ENCODE measurements at places on chromosomes 1 and 21. TPM values are rescaled to one million over a fixed set of nuclear protein-coding genes. Genes with fewer than 3 reads are reported as not detected.

- no peak for DNase-seq
Measured at GRCh38 chr1:225825607-225826007, 15.7 kb downstream of the EPHX1 start.

GRCh38 chr1:117707371-117707770 lies 101.5 kb downstream of the TENT5C start:
- DNase-seq, result no peak

DNA sequence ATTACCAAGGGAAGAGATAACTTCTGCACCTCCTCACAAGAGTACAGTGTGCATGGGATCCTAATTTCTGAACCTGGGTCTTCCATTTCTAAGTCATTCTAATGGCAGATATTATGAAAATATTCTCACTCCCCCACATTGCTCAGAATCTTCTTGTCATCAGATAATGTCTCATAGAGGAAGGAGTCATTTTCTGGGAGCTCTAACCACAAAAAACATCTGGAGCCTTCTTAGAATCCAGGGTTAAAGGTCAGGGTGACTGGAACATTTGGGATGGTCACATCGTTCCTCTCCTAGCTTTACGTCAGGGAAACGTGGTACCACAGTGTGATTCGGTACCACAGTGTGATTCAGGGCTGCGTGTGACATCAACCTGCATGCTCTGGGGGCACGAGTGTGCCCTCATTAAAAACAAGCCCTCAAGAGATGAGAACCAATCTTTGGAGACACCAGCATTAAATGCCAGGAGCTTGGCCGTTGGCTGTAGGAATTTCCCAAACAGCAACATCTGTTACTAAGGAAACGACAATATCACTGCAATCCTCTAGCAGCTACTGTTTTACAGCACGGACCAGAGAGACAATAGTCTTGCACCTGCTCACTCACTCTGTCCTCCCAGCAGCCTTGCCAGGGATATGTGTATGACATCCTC lies 179.1 kb downstream of the PSMG1 start:
- DNase-seq, result no peak

- DNase-seq, result no peak
Measured at GRCh38 chr1:42971841-42972291, 13.2 kb upstream of the SLC2A1 start.

- DNase-seq, result no peak
Measured at GRCh38 chr1:109756848-109757521, 6.7 kb downstream of the EPS8L3 start.

DNA sequence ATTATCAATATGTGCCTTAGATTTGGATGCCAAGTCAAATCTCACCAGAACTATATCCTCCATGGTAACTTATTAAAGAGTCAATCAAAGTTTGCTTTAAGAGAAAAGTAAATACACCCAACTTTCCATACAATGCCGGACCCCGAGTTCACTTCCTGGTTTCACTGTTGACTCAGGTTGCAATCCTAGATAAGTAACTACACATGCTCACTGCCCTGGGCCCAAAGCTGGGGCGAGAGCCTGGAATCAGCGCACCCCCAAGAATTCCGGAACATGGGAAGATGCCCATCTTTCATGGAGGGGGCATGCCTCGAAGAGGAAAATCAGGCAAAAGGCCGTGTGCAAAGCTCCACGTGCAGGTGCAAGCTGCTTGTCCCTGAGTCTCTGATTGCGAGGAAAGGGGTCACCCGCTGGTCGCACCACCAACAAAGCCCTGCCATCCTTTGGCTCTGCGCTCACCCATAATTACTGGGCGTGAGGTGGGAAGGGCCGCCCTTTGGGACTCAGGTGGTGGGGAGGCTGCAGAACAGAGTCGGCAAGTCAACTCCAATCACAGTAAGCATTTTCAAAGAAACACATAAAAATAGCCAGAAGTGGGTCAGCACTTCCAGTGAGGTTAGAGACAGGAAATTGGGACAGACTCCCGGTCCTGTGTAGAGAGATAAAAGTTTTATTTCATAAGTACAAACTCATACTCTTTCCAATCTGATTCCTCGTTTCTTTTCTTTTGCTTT lies 167.7 kb downstream of the TOMM20 start:
- no peak for DNase-seq

DNA sequence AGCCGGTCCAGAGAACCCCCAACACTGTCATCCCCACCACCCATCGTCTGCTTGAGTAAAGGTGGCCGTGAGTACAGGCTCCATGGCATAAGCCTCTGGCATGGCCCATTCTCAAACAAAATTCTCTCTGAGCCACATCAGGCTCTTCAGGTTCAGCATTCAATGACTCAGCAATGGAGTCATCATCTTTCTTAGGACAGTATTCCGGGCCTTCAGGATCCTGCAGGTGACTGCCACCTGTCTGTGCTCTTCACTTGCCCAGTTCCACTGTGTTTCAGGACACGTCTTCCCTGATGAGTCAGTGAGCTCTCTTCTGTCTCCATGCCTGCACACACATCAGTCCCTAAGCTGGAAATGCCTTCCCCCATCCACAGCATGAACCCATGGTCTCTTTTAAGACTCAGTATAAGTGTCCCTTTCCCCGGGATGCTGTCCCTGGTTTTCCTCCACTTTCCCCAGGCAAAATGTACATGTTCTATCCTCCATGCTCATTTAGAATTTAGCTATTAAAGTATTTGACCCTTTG lies 81.1 kb upstream of the FGGY start:
- DNase-seq, result no peak

DNA sequence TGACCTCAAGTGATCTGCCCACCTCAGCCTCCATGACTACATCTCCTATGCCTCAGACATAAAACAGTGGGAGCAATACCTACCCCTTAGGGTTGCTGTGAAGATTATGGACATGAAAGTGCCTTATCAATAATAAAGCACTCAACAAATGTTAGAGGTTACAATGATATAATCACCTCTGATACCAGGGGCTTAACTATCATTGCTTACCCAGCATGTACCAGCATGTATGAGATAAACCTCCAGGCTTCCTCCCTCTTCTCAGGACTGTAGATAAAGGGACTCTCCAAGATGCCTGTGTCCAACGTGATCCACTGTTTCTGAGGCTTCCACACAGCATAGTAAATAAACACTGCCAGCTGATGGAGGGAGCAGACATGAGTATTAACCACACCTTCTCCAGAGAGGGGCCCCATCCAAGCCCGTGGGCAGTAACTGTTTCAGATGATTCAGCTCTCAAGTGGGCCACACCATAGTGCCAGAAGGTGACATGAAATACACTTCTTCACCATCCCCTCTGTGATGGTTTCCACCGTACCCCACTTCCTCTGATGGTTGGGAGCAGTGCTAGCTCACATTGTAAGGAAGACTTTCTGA lies 26.2 kb downstream of the RHBDL2 start:
- DNase-seq, result no peak

GRCh38 chr1:246629030-246629429 lies 62.8 kb downstream of the CNST start:
- DNase-seq, result no peak

DNA sequence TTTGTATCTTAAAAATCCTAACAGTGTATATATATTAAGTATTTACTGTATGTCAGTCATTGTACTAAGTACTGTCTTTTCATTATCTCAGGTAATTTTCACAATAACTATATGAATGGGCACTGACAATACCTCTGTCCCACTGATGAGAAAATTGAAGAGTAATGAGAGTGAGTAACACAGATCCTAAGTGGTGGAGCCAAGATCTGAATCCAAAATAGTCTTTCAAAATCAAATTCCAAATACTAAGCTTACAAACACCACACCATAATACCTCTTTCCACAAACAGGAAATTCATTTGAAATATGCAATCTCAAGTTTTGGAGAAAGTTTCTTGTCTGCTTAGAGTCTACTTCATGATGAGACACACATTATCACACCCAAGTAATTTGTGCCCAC lies 105.9 kb upstream of the EDEM3 start:
- DNase-seq, result no peak

DNA sequence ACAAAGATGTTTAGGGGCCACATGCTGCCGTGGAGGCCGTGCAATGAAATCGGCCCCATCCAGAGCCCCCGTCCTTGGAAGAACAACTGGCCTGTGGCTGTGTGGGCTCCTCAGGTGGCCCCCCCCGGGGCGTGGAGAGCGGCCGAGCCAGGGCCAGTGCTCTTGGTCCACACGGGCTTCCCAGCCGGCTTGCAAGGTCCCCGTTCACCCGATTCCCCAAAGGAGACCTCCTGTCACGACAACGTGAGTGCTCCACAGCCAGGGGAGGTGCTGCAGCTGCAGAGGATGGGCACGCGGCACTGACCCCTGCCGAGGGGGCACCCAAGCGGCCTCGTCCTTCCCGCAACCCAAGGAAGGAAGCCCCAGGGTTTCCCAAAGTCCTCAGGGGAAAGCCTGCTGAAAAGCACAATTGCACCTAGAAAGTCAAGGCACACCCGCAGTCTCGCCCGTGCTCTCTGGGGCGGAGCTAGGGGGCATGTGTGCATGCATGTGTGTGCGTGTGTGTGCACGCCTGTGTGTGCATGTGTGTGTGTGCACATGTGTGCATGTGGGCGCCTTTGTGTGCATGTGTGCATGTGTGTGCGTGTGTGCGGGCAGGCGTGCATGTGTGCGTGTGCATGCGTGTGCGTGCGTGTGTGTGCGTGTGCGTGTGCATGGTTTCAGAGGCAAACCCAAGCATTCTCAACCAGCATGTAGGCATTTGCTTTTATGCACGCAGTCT lies 48.2 kb downstream of the SLX9 start:
- no peak for DNase-seq

GRCh38 chr21:42094811-42095210 lies 23.7 kb downstream of the UMODL1 start:
- DNase-seq, result no peak

DNA sequence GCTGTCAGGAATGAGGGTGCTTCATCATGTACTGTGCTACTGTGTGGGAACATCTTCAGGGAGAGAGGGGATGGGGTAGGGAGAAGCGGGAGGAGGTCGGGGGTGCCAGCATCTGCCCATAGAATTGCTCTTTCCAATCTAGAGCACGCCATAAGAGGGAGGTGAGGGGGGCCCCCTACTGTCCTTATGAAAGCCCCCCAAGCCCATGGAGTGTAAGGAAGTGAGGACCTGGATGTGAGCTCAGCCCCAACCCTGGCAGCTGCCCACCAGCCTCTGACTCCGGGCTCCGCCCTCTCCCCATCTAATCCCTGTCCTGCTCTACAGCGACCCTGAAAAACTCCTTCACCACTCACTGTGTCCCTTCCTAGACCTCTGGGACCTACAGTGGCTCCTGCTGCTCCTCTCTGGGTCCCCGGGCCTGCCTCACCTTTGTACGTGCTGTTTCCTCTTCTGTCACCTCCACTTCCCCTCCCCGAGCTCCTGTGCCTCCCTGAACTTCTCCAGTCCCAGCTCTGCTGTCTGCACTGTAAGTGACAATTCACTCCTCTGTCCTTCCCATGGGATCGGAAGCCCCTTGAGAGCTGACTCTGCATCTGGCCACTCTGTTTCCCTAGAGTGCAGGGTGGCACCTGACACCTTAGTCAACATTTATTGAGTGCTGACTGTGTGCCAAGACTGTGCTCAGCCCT lies 269.4 kb downstream of the PTPRU start:
- no peak for DNase-seq

DNA sequence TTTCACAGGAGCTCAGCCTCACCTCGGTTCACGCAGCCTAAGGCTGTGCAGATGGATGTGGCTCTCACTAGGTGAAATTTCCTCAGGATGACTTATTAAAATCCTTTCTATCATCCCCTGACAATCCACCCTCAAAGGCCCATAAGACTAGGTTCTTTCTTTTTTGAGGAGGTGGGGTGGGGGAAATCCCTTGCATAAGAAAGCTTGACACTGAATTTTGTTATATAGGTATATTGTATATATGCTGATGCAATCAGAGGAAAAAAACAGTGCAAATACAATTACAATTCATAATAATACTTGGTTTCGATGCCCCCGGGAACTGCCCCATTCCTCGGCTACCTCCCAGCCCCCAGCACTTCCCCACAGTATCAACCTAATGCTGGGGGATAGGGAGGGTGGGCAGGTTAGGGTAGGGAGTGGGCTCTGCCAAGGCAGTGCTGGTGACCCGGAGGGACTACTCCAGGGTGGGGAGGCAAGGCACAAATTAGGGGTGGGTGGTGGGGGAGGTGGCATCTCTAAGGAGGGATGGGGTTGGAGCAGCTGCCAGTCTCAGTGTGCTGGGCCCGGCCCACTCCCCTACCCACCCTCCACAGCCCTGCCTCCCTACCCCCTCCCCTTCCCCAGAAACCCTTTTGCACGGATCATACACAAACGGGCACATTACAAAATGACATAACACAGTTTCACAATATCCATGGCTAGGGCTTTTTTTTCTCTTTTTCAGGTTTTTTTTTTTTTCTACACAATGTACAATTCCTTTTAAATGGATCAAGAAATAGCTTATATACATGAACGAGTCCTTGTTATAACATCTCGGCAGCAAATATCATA lies 30.9 kb downstream of the SLC27A3 start:
- DNase-seq, result no peak

- no peak for DNase-seq
Measured at GRCh38 chr1:222522105-222522915, 25.6 kb downstream of the HHIPL2 start.

TMPRSS3 gene
- 2.4 TPM for polyA plus RNA-seq

- no peak for DNase-seq
Measured at GRCh38 chr1:232339073-232339472, 290.9 kb downstream of the SIPA1L2 start.

SLAMF1 gene
- 0.11 TPM for polyA plus RNA-seq

GRCh38 chr1:55981010-55981650 lies 598.2 kb downstream of the PLPP3 start:
- no peak for DNase-seq

- DNase-seq, result no peak
Measured at GRCh38 chr21:34604556-34604955, 10.4 kb downstream of the RCAN1 start.

GRCh38 chr1:33151116-33151515 lies 30.7 kb downstream of the TRIM62 start:
- DNase-seq, result no peak

DNA sequence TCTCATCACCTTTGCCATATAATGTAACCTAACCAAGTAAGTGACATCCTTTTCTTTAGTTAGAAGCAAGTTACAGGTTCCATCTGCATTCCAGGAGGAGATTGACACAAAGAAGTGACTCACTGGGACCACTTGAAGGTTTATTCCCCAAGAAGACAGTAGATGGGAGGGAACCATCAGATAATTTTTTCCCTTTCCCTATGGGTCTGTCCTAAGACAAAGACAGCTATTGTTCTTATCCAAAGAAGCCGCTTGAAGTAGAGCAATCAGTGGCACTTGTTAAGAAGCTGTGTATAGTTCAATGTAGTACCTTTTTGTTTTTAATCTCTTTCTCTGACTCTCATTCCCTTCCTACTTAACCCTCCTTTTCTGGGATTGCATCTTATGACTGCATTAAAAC lies 139.9 kb upstream of the B3GALT2 start:
- DNase-seq, result no peak

DNA sequence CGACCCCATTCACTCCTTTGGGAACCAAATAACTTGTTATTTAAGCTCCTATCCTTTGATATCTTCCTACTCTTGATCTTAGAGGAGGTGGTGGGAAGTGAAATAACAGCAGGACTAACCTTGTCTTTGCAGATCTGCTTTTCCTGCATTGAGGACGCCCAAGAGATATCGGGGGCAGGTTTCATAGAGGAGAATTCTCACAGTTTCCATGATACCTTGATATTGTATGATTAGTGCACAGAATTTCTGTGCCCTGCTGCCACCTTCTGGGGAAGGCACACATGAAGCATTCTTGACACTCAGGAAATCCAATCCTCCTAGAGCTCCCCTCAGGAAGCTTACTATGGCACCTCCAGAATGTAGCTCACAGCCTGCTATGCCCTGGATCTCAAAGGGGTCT lies 1.6 kb downstream of the CD1B start:
- no peak for DNase-seq

Data from right renal cortex interstitium (tissue), 3 donors.